ENCODE measurements at places on chromosomes 4 and X. TPM values are rescaled to one million over a fixed set of nuclear protein-coding genes. Genes with fewer than 3 reads are reported as not detected.

TEX13C gene
- not detected for total RNA-seq

NUDT9 gene
- total RNA-seq = 12.6 TPM

GRCh38 chr4:119053245-119053644 lies 82.4 kb upstream of the MYOZ2 start:
- DNase-seq = no peak

- DNase-seq = no peak
Observed at GRCh38 chr4:37607018-37607417, 79.2 kb downstream of the RELL1 start.

GRCh38 chr4:37978248-37978924 lies 18.2 kb downstream of the PTTG2 start:
- DNase-seq = peak; percentile 25

GRCh38 chrX:106159861-106160282 lies 8.2 kb upstream of the PWWP3B start:
- DNase-seq = no peak

DNA sequence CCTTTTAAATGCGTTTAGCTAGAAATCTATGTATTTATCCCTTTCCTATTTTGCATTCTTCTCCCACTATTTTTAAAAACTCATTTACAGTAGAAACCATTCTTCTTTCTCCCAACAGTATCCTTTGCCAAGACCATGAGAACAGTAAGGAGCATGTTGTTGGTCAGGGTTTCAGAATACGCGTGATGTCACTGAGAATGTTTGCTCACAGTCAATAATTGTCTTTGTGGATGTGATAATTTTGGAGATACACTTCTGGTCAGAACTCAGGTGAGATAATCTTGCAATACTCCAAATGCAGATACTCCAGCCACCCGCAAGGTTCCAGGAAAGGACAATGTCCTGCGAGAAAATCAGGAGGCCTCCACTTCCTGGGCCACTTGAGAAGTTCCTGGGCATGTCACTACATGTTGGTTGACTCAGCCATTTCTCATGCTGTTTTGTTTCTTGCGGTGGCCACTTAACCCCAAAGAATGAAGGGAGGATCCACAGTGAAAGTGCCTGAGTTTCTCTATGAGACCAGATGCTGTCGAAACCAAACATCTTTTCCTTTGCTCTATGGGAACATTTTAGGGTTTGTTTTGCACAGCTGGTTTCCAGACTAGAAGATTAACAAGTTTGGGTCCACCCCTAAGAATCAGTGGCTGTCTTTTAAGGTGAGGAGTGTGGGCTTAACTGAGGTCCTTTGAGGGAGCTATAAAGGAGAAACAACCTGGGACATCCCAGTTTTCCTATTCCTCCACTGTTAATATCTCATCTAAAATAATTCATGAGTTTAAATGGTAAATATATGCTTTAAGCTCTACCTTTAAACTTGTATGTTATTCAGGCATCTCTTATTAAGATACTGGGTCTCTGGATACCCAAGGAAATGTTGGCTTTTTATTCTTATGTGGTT lies 116.0 kb downstream of the SOWAHB start:
- DNase-seq = no peak

DNA sequence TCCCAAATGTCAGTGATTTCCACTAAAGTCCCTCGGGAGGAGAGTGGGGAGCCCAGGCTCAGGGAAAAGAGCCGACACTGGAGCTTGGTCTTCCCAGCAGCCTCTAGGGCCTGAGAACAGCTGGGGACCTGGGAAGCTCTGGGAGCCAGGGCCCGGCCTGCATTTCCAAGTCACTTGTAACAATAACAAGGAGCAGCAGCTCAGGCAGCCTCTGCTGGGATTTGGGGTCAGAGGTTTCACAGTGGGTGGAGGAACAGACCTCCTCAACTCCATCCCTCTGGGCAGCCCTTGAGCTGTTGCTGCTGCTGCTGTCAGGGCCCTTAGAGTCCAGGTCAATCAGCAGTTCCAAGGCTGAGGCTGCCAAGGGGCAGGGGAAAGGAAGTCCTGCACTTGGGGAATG lies 11.1 kb downstream of the STARD8 start:
- DNase-seq = no peak

DNA sequence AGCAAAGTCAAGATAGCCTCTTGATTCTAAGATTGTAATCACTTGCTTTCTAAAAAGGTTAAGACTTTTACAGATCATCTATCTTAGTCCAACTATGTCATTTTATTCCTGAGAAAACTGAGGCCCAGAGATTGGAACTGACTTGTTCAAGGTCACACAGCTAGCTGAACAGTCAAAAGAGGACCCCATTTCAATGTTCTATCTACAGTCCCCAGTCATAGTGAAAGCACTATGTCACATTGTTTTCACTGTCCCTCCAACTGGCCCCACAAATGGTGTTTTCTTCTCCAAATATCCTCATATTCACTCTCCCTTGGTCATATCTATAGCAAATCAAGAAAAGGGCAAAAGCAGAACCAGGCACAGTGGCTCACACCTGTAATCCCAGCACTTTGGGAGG lies 145.2 kb downstream of the OPHN1 start:
- DNase-seq = no peak

Measured in activated T-cell treated with anti-CD3 and anti-CD28 coated beads, Interleukin-2, amount 50 U/mL, for 72 hours (primary cell).